ENCODE measurements at places on chromosomes 7 and 10.

GRCh38 chr10:16992611-16993119 lies 136.9 kb downstream of the CUBN start:
- DNase-seq, result no peak

DNA sequence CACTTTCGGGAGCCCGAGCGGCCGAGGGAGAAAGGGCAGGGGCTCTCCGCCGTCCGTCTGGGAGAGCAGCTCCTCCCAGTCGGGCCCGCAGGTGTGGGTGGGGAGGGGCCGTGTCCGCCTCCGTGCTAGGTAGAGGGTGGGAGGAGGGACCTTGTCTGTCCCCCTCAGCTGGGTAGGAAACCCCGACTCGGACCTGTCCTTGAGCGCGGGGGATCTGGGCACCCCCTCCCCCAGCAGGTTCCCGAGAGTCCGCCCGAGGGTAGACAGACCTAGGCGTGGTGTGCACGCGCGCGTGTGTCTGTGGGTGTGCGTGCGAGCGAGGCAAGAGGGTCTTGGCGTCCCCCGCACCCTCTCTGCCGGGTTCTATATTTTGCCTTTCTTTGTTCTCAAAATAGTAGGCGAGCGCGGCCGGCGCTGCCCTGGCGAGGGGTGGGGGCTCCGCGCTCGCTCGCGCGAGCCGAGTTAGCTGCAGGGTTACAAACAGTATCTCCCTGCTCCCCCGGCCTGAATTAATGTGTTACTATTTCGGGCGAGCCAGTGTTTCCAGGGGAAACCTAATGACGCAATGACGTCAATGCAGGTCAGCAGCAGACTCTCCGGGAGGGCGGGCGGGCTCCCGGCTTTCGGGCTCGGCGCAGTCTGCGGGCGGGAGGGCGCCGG lies 73.9 kb upstream of the LEP start:
- no peak for DNase-seq

GRCh38 chr10:89588671-89589070 lies 53.3 kb upstream of the SLC16A12 start:
- no peak for DNase-seq

DNA sequence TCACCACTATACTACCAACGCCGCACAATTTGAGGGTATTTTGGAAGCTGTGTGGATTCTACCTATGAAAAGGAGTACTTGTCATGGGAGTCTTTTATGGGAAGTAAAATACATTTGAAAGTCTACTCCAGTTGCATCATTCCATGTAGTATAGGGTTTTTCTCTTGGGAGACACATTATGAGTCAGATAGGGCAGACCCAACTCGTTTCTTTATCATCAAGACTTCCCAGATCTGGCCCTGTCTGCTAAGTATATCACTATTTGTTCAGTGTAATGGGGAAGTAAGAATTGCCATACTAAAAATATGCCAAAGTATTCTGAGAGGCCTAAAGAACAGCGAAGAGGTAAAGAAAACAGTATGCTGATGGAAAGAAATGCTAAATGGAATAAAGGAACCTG lies 144.2 kb downstream of the SPAG6 start:
- no peak for DNase-seq

- DNase-seq, result no peak
These were observed 69.9 kb upstream of the GTF2I start for GRCh38 chr7:74587435-74588126.

GRCh38 chr10:100333661-100334440 lies 3.8 kb upstream of the PKD2L1 start:
- DNase-seq, result no peak

DNA sequence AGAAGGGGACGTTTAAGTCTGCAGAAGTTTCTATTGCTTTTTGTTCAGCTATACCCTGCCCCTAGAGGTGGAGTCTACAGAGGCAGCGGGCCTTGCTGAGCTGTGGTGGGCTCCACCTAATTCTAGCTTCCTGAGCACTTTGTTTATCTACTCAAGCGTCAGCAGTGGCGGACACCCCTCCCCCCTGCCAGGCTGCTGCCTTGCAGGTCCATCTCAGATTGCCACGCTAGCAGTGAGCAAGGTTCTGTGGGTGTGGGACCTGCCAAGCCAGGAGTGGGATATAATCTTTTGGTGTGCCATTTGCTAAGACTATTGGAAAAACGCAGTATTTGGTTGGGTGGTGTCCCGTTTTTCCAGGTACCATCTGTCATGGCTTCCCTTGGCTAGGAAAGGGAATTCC lies 147.3 kb upstream of the PRPS1L1 start:
- no peak for DNase-seq

GRCh38 chr10:45373003-45373575 lies 927 bp upstream of the ALOX5 start:
- DNase-seq, result no peak

Measured in stimulated activated CD4-positive, alpha-beta T cell treated with anti-CD3 and anti-CD28 coated beads, Interleukin-12 subunit alpha, Interleukin-12 subunit beta, amount 100 ng/mL, for 48 hours (primary cell).